Stimulated activated CD4-positive, alpha-beta T cell treated with anti-CD3 and anti-CD28 coated beads, Interleukin-2, amount 100 ng/mL, for 24 hours (primary cell): ENCODE measurements at places on chromosomes 11 and 22.
A peak's percentile ranks its signal among the peaks of the same experiment; 100 is the strongest.

GRCh38 chr11:104798789-104799188 lies 99.5 kb downstream of the CASP12 start:
- no peak for DNase-seq

DNA sequence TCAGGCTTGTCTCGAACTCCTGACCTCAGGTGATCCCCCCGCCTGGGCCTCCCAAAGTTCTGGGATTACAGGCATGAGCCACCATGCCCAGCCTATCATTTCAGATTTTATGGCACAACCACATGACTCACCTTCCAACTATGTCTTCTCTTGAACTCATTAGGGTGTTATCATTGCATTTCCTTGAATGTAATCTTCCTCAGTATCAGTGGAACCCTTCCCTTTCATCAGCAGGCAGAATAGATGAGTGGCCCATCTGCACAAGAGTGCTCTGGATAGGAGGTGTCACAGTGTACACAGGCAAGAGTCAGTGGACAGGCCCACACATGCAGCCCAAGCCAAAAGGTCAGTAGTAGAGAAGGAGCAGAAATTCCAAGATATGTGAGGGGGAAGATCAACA lies 29.1 kb upstream of the AQP11 start:
- DNase-seq, result no peak

- no peak for DNase-seq
Observed at GRCh38 chr11:61950035-61950547, at the start of gene BEST1. BEST1 (plus strand) TSS chr11:61950351; CDS start chr11:61951807, 1,456 bp downstream.

GRCh38 chr11:130369713-130370112 lies 55.0 kb upstream of the ZBTB44 start:
- no peak for DNase-seq

DNA sequence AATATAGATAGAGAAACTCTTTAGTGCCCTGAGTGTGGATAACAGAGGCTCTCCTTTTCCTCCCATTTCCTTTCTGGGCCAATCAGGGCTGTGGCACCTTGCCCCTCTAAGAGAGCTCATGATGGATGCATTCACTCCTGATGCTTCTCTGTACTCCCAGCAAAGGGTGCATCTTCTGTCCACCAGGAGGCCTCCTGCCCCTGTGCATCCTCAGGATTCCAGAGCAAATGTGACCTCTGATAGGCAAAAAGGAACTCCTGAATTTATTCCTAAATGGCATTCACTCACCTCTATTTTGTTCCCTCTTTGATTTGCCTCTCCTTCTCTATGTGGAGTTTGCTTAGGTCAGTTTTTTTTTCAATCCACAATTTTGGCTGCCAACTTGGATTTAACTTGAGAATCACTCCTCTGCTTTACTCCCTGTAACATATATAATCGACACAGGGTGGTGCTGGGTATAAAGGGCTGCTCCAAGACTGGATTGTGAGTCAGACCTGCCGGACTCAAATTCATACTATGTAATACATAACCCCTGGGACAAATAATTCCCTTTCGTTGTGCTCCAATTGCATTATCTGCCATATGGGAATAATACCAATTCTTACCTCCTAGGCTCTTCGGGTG lies 1.1 kb upstream of the MRGPRX4 start:
- peak; percentile 6 for DNase-seq

- DNase-seq, result no peak
Observed at GRCh38 chr11:112229746-112230433, 3.7 kb downstream of the PTS start.

DNA sequence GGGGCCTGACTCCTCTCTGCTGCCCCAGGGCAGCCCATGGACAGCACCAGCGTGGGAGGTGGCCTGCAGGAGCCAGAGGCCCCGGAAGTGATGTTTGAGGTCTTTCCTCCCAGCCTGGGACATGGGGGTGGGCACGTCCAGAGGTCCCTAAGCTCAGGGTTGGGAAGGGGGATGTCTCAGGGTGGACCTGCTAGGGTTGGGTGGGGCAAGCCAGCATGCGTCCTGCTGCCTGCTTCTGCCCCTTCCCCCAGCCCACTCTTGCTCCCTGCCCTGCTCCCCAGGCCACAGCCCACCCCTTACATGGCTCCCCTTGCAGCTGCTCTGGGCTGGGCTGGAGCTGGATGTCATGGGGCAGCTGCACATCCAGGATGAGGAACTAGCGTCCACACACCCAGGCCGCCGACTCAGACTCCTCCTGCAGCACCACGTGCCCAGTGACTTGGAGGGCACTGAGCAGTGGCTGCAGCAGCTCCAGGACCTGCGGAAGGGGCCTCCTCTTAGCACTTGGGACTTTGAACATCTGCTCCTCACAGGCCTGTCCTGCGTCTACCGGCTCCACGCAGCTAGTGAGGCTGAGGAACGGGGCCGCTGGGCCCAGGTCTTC lies 1.3 kb downstream of the FAM180B start:
- no peak for DNase-seq

GRCh38 chr11:93820847-93821246 lies 29.6 kb downstream of the VSTM5 start:
- no peak for DNase-seq

DNA sequence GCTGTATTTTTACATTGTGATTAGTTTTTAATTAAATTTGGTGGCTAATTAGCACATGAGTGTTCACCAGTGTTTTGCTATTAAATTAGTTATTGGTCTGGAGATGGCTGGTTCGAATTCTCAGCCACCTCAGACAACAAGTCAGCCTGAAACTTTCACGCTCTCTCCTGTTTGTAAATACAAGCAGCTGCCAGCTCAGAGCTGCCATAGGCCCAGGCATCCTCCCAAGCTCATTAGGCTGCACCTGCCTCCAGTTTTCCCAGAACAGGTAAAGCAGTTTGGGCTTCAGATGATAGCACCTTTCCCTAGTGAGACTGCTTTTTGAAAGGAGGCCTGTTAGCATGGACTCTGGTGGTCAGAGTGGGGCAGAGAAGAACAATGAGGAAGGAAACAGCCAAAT lies 156.8 kb downstream of the NAV2 start:
- no peak for DNase-seq

DNA sequence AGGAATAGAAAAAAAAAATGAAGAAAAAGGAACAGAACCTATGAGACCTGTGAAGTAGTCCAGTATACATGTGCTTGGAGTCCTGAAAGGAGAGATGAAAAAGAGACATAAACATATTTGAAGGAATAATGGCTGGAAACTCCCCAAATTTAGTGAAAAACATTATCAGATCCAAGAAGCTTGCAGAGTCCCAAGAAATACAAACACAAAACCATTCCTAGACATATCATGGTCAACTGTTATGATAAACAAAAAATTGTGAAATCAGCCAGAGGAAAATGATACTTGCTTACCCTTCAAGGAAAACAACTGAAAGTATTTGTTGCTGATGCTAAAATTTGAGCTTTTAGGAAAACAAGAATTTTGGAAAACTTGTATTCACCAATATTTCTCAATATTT lies 250.1 kb downstream of the DDX10 start:
- DNase-seq, result no peak

- DNase-seq, result no peak
Observed at GRCh38 chr11:27319072-27319471, 43.9 kb downstream of the CCDC34 start.

DNA sequence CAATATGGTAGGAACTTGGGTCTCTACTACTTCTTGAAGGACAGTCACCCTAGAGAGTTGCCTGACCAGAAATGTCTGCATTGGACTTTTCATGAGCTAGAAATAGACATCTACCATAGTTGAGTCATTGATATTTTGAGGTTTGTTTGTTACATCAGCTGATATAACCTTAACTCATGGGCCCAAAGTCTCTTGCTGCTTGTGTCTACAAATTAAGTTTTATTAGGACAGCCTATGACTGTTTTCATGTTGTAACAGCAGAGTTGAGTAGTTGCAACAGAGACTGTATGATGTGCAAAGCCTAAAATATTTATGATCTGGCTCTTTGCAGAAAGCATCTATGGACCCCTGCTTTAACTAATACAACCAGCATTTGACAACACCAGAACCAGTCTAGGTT lies 155.3 kb downstream of the MIAT start:
- no peak for DNase-seq

DNA sequence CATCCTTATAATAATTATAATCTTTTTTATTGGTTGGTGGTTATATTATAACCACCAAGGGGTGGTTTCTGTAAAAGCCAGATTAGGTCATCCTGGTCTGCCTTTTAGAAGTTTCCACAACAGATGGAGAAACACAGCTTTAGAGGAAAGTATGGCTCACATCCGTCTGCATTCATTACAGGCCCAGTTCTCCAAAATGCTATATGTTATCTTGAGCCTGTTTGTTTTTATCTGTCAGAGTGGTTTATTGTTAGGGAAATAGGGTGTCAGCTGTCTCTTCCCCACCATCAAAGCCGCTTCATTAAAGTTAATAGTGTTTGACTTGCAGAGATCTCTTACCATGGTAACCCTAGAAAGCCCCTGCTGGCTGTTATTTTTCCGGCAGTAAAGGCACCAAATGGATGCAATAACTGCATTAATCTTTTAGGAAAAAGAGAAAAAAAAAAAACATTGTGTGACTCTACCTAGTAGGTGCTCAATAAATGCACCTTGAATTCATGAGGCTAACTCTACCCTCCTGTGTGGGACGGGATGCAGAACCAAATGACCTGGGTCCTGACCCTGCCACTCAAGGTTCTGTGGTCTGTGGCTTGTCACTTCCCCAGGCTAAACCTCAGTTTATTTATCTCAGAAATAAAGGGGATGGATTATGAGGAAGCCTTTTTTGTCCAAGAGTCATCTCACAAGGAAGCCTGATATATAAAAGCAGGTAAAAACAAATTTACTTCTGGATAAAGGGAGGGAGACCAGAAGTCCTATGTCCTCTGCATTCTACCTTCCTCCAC lies 118.3 kb downstream of the WT1 start:
- DNase-seq, result no peak

DNA sequence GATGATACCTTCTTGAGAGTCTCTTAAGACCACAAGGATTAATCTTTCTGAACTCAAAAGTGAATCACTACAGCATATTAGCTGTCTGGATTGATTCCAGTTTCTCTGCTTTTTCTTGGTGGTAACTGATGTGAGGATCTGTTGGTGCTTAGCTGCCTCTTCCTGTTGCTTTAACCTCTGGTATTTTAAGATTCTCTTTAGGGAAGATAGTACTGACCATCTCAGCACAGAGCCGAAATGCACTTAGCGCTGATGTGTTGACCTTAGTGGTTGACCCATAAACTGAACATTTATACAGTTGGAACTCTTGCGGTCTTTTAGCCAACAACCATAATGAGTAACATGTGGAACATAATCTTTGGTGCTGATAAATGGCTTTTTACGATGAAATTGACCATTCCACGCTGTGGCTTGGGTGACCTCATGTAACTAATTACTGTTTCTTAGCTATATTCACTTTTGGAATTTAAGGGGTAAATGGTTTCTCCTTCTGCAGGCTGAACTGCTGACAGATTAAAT lies 33.7 kb downstream of the APLP2 start:
- DNase-seq, result no peak

DNA sequence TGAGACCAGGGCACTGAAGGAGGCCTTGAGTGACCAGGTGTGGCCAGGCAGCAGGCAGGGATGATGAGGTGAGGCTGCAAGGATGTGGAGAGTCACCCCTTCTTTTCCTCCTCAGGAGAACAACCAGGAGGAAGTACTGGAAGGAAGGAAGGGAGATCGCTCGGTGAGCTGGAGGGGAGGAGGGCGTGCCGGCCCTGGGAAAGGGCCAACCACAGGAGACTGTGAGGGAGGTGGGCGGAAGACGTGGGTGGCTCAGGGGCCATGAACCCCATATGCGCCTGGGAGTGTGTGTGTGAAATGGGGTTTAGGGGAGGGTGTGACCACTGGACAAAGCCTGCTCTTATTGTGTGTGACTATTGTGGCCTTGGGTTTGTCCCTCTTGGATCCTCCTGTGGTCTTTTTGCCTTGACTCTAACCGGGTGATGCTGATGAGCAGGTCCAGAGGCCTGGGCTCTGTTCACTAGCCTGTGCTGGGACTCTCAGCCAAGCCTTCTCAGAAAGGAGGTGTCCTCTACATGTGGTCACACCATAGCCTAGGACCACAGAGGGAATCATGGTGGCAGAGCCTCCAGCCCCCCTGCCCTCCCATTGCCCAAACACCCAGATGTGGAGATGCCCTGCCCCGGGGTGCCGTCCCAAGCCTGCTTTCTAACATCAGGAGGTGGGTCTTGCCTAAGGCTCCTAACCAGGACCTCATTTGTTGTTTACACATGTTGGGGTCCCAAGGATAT lies 41.3 kb upstream of the TUB start:
- DNase-seq, result no peak

DNA sequence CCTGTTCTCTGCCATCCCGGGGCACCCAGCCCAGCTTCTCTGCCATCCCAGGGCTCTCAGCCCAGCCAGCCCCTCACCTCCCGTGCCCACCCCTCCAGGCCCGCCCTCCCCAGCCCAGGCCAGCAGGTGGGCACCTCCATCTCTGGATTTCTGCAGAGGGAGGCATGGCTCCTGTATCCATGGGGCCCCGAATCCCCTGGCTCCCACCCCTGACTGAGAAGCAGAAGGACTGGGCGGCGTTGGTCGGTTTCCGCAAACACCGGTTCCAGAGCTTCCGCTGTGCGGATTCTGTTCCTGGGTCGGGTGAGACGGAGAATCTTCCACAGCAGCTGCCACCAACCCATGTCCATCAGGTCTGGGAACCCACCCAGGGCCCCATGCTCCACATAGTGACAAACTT lies 240.3 kb downstream of the BRD1 start:
- no peak for DNase-seq

DNA sequence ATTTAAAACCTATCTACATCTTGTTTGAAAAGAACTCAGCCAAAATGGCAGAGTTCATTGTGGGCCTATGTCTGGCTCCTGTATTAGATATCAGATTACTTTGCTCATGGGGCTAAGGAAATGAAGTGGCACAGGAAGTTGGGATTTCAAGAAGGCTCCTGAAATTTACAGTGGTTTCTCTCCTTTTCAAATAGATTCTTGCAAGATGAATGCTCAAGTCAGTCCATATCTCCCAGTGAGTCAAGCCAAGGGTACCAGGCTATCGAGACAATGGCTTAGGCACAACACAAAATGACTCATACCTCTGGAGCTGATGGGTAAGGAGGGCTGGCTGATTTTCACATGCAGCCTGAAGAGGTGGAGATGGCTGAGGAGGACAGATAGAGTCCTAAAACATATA lies 24.1 kb upstream of the APOA1 start:
- no peak for DNase-seq

DNA sequence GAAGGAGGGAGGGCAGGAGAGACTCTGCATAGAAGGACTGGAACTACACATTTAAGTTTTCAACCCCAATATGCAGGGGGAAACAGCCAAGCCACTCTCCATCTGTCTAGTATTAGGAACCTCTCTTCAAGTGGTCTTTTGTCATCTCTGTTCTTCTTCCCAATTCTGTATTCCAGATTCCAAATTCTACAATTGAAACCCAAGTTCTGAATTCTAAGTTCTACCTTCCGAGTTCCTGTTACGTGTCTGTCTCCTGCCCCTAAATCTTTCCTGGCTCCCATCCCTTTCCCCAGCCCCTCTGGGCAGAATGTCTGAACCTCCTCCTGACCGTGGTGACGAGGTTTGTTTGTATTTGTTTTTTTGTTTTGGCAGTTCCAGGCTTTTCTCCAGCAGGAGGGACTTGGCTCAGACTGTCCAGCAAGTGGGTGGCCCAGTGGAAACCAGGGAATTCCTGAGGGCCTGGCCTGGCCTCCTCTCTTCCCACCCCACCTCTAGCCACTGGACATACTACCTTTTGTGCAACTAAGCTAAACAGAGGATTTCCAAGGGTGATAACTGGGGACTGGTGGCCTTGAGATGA lies 1.6 kb upstream of the THOC5 start:
- DNase-seq, result no peak
